Breast epithelium (tissue), 4 donors: ENCODE measurements at places on chromosomes 16 and 17. TPM values are rescaled to one million over a fixed set of nuclear protein-coding genes. Genes with fewer than 3 reads are reported as not detected.

The SPIRE2 gene
- 1.3 TPM for total RNA-seq

DNA sequence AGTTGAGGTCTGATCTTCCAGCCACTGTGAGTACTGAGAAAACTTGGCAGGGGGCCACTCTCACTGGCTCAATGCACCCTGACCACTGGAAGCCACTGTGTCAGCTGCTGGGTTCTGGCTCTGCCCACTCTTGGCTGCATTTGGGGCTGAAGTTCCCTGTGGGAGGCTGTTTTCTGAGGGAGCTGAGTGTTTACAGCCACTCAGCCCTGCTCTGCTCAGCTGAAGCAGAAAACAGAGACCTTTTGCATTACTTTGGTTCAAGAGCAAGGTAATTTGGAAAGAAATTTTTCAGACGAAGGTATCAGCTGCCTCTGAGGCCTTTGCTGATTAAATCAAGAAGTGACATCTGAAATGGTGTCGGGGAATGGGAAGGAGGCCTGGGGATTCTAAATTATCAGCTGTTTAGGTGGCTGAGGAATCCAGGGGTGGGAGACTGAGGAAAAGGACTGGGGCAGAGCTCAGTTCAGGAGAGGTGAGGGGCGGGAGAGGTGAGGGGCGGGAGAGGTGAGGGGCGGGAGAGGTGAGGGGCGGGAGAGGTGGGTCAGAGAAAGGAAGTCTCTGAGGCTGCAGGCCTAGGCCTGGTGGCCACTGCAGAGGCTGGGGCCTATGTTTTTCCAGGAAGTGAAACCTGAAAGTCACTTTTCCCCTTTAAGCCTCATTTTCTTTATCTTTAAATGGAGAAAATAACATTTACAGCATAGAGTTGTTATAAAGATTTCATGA is at the start of gene ACSM5:
Gene ACSM5, plus strand, starts transcription at position 137 of the 723 bp plus-strand sequence. CDS start 1,951 bp downstream, outside the sequence.
- peak; percentile 39 for DNase-seq

The VAT1L gene
- 0.88 TPM for total RNA-seq

GRCh38 chr17:46771561-46772474 is 46.7 kb downstream of the WNT3 start:
- DNase-seq: no peak

GRCh38 chr16:24983561-24983960 is 31.6 kb downstream of the ARHGAP17 start:
- no peak for DNase-seq

DNA sequence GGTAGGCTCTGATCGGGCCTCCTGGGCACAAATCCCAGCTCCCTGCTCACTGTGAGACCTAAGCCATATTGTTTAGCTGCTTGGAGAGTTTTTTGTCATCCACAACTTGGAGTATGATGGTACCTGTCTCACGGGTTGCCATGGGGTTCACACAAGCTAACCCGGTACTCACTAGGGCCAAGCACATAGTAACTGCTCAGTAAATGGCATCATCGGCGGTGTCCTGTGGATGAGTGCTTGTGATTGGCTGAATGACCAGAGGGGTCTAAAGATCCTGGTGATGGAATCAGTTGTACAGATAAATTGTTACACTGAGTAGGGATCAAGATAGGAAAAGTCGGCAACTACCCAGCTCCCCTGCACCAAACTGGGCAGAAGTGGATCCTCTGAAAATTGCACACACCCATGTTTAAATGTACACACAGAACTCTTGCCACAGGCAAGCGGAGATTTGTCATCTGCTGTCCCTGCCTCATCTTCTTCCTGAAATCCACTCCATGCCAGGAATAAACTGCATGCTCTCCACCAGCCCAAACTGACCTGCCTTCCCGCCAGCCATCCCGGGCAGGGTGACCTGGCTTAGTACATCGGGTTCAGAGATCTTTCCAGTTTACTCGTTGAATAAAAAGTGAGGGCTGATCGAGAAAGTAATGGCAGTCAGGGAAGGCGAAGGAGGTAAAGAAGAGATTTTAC is 6.5 kb downstream of the MAPT start:
- DNase-seq: no peak
